Activated naive CD8-positive, alpha-beta T cell treated with anti-CD3 and anti-CD28 coated beads, Interleukin-2, amount 50 U/mL, for 24 hours (primary cell): ENCODE measurements at places on chromosomes 2 and 18.

DNA sequence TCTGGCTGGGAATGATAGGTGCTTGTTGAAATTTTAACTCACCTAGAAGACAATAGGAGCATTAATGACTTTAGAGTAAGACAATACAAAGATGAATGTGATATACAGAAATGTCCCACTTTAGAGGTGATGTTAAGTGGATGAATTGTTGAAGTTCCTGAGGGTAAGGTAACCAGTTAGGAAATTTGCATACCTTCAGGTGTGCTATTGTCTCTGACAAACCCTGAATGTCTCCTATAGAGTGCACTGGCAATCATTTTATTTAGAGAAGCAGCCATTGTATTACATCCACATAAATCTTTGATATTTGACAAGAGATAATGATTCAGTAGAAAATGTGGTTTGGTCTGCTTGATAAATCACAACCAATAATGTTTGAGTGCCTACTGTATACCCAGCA lies 228.5 kb downstream of the RNF144A start:
- no peaks in the 10 kb centered on the region for H3K27me3 ChIP-seq
- H3K4me1 ChIP-seq = no peaks in the 10 kb centered on the region
- no peak overlapping the region for H3K4me3 ChIP-seq
- peaks cover 7% of the 10 kb centered on the region for H3K36me3 ChIP-seq
- H3K27ac ChIP-seq = no peak overlapping the region
- DNase-seq = no peak

- no peak overlapping the region for H3K4me3 ChIP-seq
- no peak for DNase-seq
- no peaks in the 10 kb centered on the region for H3K4me1 ChIP-seq
- H3K36me3 ChIP-seq = no peaks in the 10 kb centered on the region
- H3K27ac ChIP-seq = no peak overlapping the region
- peaks cover 6% of the 10 kb centered on the region for H3K27me3 ChIP-seq
Observed at GRCh38 chr18:53906681-53907080, 317.8 kb downstream of the MBD2 start.

- no peaks in the 10 kb centered on the region for H3K4me1 ChIP-seq
- H3K27ac ChIP-seq = peak overlapping the region; percentile 24
- no peak overlapping the region for H3K4me3 ChIP-seq
- peaks cover 32% of the 10 kb centered on the region for H3K36me3 ChIP-seq
- DNase-seq = no peak
- no peaks in the 10 kb centered on the region for H3K27me3 ChIP-seq
Observed at GRCh38 chr2:165920748-165921147, 32.8 kb downstream of the TTC21B start.

- H3K36me3 ChIP-seq = peaks cover 10% of the 10 kb centered on the region
- H3K4me1 ChIP-seq = peaks cover 20% of the 10 kb centered on the region
- H3K27me3 ChIP-seq = no peaks in the 10 kb centered on the region
- H3K27ac ChIP-seq = no peak overlapping the region
- no peak overlapping the region for H3K4me3 ChIP-seq
Observed at GRCh38 chr2:144225076-144225475, 294.8 kb downstream of the ZEB2 start.

DNA sequence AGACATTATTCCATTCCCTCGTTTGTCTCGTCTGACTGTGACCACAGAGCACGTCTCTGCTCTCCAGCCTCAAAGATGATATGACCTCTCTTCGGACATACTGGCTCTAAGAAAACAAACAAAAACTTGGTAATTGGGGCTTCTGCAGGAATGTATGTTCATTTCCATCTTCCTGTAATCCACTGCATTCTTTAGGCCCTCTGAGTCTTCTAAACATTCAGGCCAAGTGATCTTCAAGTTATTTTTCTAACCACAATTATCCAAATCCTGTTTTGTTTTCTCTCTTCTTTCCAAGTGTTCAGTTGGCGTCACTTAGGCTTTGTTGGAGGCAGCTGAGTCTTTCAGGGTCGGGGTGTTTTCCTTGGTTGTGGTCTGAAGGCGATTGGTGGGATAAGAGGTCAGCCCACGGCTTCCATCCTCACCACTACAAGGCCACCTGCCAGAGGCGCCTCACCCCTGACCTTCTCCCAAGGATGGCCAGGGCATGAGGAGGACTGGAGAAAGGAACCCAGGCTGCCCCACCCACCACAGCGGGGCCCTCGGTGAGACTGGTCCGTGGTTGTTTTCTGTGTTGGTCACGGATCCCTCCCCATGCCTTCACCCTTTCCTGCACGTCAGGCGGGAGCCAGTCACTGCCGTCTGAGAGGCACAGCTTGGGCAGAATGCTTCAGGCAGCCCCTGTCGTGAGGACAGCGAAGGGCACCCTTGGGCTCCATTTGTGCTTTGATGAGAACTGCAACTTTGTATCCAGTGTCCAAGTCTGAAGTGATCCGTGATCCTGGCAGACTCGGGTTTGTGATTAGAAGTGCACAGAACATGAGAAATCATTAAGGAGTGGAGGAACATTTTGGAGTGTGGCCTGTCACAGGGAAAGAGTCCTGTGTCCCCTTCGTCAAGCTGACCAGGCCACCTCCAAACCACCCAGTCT lies 88.6 kb upstream of the FHL2 start:
- no peaks in the 10 kb centered on the region for H3K27me3 ChIP-seq
- H3K36me3 ChIP-seq = no peaks in the 10 kb centered on the region
- H3K4me3 ChIP-seq = no peak overlapping the region
- no peak for DNase-seq
- H3K27ac ChIP-seq = no peak overlapping the region

DNA sequence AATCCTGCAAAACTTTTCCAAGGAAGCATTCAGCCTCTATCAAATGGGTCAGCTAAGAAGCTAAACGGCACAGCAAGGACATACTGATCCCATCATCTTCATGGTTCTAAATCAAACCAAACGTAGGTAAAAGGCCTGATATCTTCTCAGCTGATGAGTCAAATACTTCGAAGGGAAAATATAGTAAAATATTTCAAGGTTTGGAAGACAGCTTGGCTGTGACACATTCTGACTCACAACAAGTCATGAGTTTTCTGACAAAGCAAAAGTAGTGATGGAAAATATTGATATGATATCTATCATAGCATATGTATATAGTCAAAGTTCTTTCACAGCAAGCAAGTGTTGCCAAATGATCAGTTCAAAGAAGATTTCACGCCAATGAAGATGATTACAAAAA lies 31.5 kb downstream of the DOCK10 start:
- peak overlapping the region; percentile 81 for H3K27ac ChIP-seq
- DNase-seq = no peak
- H3K4me3 ChIP-seq = peak overlapping the region; percentile 37
- peaks cover 5% of the 10 kb centered on the region for H3K36me3 ChIP-seq
- H3K27me3 ChIP-seq = no peaks in the 10 kb centered on the region
- H3K4me1 ChIP-seq = peaks cover 98% of the 10 kb centered on the region

- H3K27me3 ChIP-seq = peaks cover 4% of the 10 kb centered on the region
- no peak overlapping the region for H3K4me3 ChIP-seq
- no peaks in the 10 kb centered on the region for H3K36me3 ChIP-seq
- no peak overlapping the region for H3K27ac ChIP-seq
Observed at GRCh38 chr2:46779447-46779941, 136.1 kb downstream of the MCFD2 start.
